CD4-positive, alpha-beta memory T cell (primary cell): ENCODE measurements at places on chromosomes 11 and 22.

GRCh38 chr11:119942583-119943297 is 195.2 kb downstream of the TRIM29 start:
- DNase-seq = no peak
- H3K4me3 ChIP-seq = no peak overlapping the region
- H3K27ac ChIP-seq = no peak overlapping the region
- H3K27me3 ChIP-seq = no peaks in the 10 kb centered on the region
- no peaks in the 10 kb centered on the region for H3K36me3 ChIP-seq

GRCh38 chr11:57094181-57094935 is 87.4 kb upstream of the LRRC55 start:
- no peaks in the 10 kb centered on the region for H3K27me3 ChIP-seq
- no peaks in the 10 kb centered on the region for H3K4me1 ChIP-seq
- no peak for DNase-seq
- no peak overlapping the region for H3K4me3 ChIP-seq
- H3K36me3 ChIP-seq = no peaks in the 10 kb centered on the region

- H3K4me1 ChIP-seq = no peaks in the 10 kb centered on the region
- no peak overlapping the region for H3K27ac ChIP-seq
- no peaks in the 10 kb centered on the region for H3K27me3 ChIP-seq
- DNase-seq = no peak
These were observed 1.9 kb upstream of the OR6Q1 start for GRCh38 chr11:58028687-58029411.

DNA sequence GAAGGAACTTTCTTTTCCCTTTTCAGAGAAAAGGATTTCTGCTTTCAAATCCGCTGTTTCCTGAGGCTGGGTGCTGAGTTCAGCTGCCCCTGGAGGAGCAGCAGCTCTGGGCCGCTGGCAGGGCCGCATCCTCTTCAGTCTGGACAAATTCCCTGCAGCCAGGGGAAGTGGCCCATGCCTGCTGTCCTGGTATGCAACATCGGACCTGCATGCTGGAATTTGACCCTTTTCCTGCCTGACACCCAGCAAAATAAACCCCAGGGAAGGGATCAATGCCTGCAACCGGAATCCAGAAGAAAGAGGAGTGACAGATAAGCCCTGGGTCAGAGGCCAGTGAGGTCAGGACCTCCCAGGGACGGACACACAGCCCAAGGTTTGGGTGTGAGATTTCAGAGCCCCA is 54.1 kb upstream of the LINC01488 start:
- H3K27me3 ChIP-seq = no peaks in the 10 kb centered on the region
- DNase-seq = no peak
- no peak overlapping the region for H3K27ac ChIP-seq
- H3K4me3 ChIP-seq = no peak overlapping the region

GRCh38 chr11:70303070-70303469 is 32.6 kb downstream of the PPFIA1 start:
- peaks cover 22% of the 10 kb centered on the region for H3K36me3 ChIP-seq
- H3K27me3 ChIP-seq = no peaks in the 10 kb centered on the region
- no peak overlapping the region for H3K4me3 ChIP-seq
- no peaks in the 10 kb centered on the region for H3K4me1 ChIP-seq

- H3K27ac ChIP-seq = no peak overlapping the region
- no peaks in the 10 kb centered on the region for H3K27me3 ChIP-seq
- H3K4me3 ChIP-seq = no peak overlapping the region
- H3K4me1 ChIP-seq = peaks cover 15% of the 10 kb centered on the region
- DNase-seq = no peak
These were observed 81.3 kb downstream of the PHF21A start for GRCh38 chr11:46039990-46040389.

GRCh38 chr22:50506611-50507420 is 686 bp downstream of the LMF2 start:
- peak overlapping the region; percentile 98 for H3K4me3 ChIP-seq
- H3K4me1 ChIP-seq = peaks cover 28% of the 10 kb centered on the region
- peak overlapping the region; percentile 98 for H3K27ac ChIP-seq
- peaks cover 22% of the 10 kb centered on the region for H3K36me3 ChIP-seq
